Spleen (tissue), 13 donors: ENCODE measurements at places on chromosomes 16 and 17.

GRCh38 chr16:28189245-28189644 lies 22.5 kb downstream of the XPO6 start:
- no peak for DNase-seq

DNA sequence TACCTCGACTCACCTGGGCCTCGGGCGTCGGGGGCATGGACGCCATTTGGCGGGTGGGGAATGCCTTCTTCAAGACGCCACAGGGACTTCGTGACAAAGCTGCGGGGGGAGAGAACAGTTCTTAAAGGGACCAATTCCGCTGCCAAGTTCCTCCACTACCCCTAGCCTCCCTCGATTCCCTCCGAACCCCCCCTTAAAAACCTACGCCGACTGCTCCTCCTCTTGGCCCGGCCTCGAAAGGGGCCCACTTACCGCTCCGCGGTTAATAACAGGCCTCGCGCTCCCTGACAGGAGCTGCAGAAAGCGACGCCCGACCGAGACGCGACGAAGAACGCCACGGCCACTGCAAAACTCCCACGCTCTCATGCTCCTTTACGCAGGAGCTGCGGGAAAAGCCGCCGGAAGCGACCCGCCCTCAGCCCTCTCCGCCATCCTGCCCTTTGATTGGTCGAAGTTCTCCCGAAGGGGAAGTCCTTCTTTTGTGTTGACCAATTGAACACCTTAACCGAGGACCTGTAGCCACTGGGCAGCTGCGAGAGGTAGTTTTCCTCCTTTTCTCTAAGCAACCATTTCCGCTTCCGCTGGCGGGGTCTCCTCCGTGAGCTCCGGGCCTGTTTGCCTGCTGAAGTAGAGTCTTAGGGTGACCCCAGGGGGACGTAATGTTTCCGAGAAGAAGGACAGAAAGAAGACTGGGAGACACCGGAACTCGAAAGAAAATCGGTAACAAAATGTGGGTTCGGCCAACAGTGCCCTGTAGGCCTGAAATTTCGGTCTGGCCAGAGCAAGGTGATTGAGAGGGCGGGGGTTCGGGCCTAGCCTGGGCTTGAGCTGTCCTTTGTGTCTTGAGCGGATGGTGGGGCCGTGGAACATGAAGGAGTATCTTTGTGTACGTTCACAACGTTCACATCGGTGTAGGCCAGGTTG lies at the start of the genes NAA60 and ZNF597:
Gene NAA60 (plus strand): TSS at position 573 of the 924 bp plus-strand sequence. CDS start 32,548 bp downstream, outside the sequence.
Gene ZNF597 (minus strand): TSS at position 397 of the 924 bp plus-strand sequence. CDS start 351 bp downstream, at position 46.
- DNase-seq, result peak; percentile 91

- no peak for DNase-seq
These were observed 6.4 kb downstream of the SIAH1 start for GRCh38 chr16:48378836-48379235.

GRCh38 chr17:61353615-61354014 lies 46.0 kb upstream of the TBX2 start:
- DNase-seq, result peak; percentile 58

GRCh38 chr17:7444682-7445618 lies at the start of gene CHRNB1:
Gene CHRNB1 (plus strand): TSS chr17:7445061. CDS start chr17:7445128, 67 bp downstream.
- peak; percentile 92 for DNase-seq

DNA sequence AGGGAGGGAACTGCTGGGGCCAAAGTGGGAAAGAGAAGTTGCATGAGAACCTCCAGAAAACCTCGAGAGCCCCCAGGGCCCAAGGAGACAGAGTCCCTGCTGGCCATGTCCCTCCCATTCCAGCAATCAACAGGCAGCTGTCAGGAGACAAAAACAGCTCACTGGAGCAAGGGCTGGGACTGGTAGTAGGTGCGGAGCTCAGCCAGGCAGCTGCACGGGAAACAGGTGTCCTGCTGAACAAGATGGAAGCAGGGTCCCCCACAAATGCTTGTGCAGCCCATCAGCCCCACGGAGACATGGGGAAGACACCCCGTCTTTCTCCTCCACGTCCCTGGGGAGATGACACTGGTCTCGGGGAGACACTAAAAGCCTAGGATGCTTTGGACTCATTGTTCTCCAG lies 34.5 kb downstream of the SDK2 start:
- no peak for DNase-seq

- DNase-seq, result peak; percentile 76
These were observed at the start of gene SLFN12 for GRCh38 chr17:35432176-35433074. Gene SLFN12 (minus strand): TSS chr17:35432500. CDS start chr17:35423028, 9,472 bp downstream.

DNA sequence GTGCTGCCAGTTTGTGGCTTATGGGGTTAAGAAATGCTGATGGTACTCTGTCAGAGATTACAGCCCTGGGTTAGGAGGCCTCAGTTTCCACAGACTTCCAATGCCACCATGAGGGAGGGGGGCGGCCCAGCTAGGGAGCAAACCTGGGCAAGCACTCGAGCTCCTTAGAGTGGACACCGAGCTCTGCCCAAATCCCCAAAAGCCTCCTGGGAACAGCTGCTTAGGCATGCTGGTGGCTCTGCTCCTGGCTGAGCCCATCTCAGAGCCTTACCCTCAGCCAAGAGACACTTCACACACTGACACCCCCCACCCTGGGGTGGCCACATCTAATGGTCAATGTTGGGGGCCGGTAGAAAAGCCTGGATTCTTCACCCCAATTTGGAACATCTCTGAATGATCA lies 66.1 kb downstream of the C16orf78 start:
- peak; percentile 62 for DNase-seq

DNA sequence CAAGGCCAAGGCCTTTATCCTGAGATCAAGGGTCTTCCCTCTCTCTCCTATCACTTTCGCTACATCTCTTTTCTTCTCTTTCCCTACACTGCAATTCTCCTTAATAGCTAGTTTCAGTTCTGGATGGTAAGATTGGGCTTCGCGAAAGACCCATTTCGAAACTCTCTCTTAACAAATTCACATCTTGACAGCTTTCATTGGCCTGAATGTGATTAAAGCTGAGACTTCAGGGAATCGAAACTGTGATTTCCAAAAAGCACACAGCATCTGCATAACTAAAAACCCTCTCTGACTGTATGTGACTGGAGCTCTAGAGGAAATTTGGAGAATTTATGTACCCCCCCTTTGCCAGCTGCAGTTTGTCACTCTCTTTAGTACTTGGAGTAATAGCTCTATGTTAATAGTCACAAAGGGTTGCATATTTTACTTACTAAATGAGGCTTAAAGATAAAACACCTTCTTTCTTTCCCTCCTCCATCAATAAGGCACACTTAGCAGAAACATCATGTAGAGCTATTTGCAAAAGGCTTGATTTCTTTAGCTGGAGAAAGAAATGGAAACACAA lies 105.3 kb upstream of the FAM20A start:
- DNase-seq, result no peak

DNA sequence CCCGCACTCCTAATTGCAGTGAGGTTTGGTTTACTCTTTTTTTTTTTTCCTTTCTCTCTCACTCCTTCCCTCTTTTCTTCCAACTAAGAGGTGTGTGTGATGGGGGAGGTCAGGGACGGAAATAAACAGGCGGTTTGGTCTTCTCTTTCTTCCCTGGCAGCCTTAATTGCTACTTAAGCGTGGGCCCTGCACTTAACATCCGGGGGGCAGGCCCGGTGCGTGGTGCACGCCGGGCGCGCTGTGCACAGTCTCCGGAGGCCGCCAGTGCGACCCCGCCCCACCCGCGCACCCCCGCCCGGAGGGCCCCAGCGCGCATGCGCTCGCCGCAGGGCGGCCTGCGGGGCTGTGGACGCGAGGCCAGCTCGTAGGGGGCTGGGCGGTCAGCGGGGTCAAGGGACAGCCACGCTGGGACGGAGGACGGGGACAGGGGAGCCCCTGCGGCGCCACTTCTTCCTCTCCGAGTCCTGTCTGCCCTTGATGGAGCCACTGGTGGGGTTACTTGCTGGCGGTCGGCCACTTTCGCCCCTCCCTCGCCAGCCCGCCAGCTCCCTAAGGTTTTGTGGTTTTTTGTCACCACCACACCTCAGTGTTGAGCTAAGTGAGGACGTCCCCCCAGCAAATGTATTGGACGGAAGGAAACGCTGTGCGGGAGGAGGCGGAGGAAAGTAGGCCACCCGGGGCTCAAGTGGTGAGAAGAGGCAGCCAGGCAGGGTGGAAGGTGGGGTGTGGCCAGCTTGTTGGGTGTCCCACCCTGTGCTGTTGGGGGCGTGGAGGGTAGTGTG lies 120.9 kb downstream of the MRM1 start:
- peak; percentile 94 for DNase-seq

DNA sequence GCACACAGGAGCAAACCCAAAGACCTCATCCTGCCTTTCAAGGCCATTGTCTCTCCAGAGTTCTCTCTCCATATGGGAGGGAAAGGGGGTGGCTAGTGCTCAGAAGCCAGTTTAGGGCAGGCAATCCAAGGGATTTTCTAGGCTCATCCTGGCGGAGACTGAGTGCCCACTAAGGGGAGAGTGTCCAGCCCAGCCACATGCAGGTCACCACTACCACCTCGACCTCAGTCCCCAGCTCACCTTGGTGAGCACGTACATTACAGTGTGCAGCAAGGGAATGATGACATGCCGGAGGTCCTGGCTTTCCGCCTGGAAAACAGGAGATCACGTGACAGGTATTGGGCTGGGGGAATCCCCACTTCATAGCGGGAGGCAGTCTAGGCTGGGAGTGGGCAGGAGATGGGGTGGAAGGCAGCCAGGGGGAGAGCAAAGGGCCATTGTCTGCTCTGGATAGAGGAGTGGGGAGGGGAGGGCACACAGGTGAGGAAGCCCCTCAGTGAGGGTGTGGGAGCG lies 29.9 kb downstream of the PIK3R6 start:
- no peak for DNase-seq

DNA sequence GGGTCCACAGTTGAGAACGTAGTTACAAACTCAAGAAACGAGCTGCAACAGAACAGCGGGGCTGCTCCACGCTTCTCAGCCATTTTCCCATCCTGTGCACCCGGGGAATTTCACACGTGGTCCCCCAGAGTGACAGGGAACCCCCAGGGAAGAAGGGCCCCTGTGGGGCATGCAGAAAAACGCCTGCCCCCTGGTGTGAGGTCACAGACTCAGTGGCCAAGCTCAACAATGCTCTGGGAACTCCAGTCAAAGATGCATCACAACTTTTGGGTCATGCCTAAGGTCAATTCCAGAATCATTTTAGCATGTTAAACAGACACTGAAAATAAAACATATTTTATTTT lies 115.4 kb downstream of the ZNF778 start:
- no peak for DNase-seq

DNA sequence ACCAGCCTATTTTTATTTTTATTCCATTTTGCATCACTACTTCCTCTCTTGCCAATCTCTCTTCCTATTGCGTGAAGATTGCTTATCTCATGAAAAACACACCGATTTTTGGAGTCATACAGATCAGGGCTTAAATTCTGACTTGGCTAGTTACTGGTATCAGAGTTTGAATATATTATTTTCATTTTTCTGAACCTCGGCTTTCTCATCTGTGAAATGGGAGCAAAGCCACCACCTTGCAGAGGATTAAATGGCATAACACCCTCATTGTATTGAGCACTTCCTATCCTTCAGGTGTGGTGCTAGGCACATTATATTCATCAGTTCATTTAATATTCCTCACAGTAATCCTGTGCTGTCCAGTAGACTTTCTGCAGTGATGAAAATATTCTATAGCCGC lies 208.8 kb downstream of the HAPSTR1 start:
- no peak for DNase-seq

DNA sequence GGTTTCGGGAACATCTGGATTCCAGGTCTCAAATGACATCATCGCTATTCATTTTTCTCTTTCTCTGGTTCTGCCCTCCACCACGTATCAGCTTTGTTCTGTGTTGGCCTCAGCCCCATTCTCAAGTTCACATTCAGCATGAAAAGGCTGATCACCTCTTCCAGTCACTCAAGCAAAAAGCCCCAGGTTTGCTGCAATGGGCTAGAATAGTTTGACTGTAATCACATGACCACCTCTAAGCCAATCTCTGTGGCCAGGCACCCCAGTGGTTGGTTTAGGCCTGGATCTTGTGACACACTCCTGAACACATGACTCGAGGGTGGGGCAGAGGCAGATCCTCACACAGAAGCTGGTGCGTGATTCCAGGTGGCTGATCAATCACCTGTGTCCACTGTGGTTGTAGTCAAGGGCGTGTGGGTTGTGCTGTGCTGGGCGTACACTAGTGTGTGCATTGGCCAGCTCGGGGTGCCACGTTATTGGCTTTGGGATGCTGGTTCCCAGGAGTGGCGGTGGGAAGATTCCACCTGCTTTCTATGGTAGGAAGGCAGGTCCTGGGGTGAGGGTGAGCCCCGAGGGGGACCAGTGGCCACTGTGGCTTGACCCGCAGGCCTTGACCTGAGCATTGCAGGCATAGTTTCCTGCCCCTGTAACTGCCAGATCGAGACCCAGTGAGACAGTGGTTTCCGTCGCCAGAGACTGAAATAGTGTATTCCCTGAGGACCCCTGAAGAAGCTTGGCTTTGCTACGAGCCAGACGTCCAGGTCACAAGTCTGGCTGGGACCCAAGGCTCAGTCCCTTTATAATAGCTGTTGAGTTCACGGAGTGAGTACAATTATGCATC lies 12.0 kb downstream of the EEF2K start:
- no peak for DNase-seq

GRCh38 chr16:47779201-47780016 lies 318.3 kb downstream of the PHKB start:
- peak; percentile 73 for DNase-seq

GRCh38 chr16:85514598-85515318 lies 98.4 kb upstream of the GSE1 start:
- DNase-seq, result no peak

- DNase-seq, result no peak
These were observed at the start of gene BEAN1 for GRCh38 chr16:66427036-66427860. Gene BEAN1 (plus strand): TSS chr16:66427295. CDS start chr16:66437677, 10,382 bp downstream.

- DNase-seq, result no peak
These were observed 53.5 kb downstream of the WDR59 start for GRCh38 chr16:74931445-74931844.

DNA sequence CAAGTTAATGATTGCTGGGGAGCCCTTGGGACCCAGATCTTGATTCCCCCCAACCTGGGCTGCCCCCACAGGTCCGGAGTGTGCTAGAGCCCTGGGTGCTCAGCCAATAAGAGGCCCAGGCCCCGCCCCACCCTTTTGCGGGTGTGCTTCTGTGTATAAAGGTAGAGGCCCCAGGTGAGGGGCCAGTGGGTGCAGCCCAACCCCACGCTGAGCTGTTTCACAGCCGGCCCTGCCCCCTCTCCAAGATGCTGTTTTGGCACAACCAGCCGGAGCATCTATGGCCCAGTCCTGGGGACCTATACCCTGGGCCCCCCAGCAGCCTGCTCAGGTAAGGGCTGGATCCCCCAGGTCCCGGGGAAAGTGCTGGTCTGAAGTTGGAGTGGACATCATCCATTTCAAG lies 11.8 kb upstream of the STAC2 start:
- DNase-seq, result peak; percentile 67

DNA sequence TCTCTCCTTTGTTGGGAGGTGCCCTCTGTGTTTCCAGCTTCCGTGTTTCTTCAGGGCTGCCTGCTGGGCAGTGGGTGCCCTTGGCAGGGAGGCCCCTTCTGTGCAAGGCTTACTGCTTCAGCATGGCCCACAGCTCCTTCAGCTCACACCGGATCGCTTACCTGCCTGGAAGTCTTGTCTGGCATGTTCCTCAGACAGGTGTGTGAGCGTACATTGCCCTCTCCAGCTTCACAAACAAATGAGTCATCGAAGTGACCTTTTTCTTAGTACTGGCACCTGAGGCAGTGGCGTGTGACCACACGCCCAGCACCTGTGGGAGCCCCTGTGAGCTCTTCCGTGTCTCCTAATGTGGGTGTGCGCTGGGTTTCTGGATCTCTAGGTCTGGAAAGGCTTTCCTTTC lies 3.5 kb downstream of the RAB40C start:
- DNase-seq, result no peak
